ENCODE measurements at places on chromosomes 1 and 21.

- no peak for DNase-seq
These were observed 842.9 kb upstream of the ADGRL4 start for GRCh38 chr1:79849388-79849787.

GRCh38 chr1:64519901-64520300 lies 50.0 kb downstream of the CACHD1 start:
- no peak for DNase-seq

DNA sequence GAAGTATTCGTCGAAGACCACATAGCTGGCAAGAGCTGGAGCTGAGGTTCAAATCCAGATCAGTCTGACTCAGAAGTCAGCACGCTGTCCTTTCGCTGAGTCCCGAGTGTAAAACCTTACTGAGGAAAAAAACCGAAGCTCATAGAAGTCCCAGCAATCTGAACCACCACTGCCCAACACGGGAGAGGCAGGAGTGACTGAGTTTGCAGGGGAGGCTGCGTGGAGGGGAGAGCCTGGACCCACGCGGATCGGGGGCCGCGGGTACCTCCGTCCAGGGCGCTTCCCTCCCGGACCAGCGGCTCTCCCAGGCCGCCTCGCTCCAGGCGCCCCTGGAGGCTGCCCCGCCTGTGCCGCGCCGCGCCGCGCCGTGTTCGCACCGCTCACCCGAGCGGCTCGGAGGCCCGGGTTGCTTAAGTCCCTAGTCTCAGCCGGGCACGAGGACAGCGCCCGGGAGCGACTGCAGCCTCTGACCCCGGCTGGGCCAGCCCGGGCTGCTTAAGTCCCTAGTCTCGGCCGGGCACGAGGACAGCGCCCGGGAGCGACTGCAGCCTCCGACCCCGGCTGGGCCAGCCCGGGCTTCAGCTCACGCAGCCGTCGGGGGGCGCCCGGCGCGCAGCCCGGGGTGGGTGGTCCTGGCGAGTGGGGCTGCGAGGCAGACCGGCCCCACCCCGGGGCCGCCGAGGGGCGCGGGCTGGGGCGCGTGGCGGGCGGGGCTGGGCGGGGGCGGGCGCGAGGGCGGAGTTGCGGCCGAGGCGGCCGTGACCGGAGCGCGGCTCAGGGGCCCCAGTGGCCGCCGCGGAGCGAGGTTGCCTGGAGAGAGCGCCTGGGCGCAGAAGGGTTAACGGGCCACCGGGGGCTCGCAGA lies at the start of gene ADAMTSL4:
ADAMTSL4 (plus strand) TSS at position 777 of the 864 bp plus-strand sequence. CDS start 2,881 bp downstream, outside the sequence.
- DNase-seq = peak; percentile 13

GRCh38 chr1:157287462-157287861 lies 149.3 kb upstream of the ETV3 start:
- DNase-seq = no peak

GRCh38 chr1:102837551-102837950 lies 270.8 kb downstream of the COL11A1 start:
- DNase-seq = no peak

DNA sequence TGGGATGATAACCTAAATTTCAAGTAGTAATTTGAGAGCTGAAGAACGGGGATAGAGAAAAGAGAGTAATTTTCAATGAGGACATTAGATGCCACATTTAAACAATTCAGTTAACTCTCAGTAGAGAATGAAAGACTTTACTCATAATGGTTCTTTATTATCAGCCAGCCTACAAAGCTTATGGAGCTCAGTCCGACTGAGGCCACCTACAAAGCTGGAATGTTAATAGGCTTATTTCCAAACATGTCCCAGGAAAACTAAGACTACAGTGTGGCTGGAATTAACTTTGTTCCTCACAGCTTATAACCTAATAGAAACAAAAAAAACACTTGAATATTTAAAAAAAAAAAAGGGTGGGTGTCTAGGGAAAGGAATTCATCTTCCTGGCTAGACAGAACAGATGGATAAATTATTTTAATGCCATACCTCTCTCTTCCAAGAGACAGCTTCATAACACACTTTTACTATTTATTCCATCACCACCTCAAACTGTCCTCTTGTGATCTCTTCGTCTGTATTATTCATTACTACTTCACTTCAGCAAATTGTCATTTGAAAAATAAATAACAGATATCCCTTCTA lies 9.8 kb downstream of the SLC19A2 start:
- peak; percentile 13 for DNase-seq

DNA sequence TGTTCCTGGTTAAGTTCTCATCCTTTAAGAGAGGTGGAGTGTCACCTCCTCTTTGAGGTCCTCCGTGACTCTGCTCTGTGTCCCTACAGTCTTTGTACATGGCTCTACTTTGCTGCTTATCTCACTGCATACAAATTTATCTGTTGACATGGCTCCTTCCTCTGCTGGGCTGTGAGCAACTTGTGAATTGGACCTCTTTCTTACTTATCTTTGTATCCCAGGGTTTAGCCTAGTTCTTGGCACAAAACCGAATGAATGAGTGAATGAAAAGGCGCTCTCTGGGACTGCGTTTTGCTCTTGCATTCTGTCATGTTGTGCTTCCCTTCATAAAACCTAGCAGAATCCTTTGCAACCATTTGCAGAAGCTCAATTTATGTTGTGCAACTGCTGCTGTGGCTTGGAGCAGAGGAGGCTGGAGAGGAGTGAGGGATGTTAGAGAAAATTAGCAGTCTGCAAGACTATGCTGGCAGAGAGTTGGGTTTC lies 12.4 kb downstream of the SLC26A9 start:
- DNase-seq = no peak

All from NCI-H1105 (cell line).